Cardiac septum (tissue), 1 donor: ENCODE measurements at places on chromosomes 2 and 18. TPM values are rescaled to one million over a fixed set of nuclear protein-coding genes. Genes with fewer than 3 reads are reported as not detected.

- DNase-seq: no peak
These were observed 560.7 kb upstream of the CRIM1 start for GRCh38 chr2:35794796-35795450.

GRCh38 chr18:74493689-74494088, 2.5 kb upstream of the CNDP2 start:
- DNase-seq: no peak

The CFAP65 gene
- total RNA-seq: not detected

The CSRNP3 gene
- total RNA-seq: 2.9 TPM

The MPV17 gene
- 69.3 TPM for total RNA-seq

GRCh38 chr2:101064868-101065549, 62.9 kb downstream of the RPL31 start:
- DNase-seq: peak; percentile 24

DNA sequence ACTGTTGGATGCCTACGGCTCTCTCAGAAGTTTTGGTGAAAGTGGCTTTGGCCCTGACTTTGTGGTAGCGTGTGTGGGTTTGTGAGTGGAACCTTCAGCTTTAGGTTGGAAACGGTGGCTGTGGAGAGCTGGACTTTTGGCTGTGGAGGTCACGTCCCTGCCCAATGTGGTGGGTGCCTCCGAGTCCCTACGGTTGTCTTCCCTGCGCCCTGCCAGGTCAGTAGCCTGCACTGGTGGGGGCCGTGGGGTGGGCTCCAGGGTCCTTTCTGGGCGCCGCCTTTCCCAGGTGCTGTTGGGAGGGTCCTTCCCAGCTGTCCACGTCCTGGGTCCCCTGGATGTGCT, 11.1 kb downstream of the COLEC11 start:
- DNase-seq: no peak

DNA sequence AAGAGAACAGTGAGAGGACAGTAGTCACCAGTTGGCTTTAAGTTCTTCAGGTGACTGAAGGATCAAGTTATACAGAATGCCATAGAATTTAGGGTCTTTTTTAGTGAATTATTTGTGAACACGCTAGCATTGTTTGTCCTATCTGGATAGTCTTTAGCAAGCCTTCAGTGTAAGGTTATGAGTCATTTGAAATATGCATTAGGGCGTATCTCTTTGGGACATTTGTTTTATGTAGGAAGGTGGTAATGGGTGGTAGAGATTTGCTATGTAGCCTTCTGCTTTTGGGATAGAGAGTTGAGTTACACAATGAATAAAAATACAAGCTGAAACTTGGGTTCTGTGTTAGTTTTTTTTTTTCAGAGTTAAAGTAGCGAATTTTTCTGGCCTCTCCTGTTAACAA, 13.0 kb downstream of the ACTR2 start:
- DNase-seq: no peak

DNA sequence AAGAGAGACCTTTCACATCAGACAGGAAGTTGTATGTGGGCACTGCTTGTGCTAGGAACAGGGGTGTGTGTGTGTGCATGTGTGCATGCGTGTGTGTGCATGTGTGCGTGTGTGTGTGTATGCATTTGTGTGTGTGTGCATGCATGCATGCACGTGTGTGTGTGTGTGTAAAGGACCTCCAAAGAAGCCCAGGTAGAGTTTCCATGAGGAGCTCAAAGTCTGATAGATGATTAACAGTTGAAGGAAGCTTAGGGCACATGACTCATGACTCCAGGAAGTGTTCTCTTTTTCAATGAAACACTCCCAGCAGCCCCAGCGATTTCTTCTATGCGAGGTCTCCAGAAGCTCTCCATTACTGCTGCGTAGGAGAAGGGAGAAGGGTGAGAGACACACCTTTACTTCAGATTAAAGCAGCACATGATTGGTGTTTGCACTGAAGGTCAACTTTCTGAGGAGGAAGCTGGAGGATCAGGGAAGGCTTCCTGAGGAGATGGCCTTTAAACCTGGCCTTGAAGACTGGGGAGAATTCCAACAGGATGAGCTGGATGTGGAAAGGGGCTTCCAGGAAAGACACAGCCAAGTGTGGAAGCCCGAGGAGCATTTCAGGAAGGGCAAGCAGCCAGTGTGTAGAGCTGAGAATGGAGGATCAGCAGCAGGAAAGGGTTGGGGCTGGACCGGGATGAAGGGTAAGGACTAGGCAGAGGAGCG, 77.7 kb downstream of the SMAD4 start:
- DNase-seq: no peak

The PDE1A gene
- 9.6 TPM for total RNA-seq

The ZNF521 gene
- 15.4 TPM for total RNA-seq

DNA sequence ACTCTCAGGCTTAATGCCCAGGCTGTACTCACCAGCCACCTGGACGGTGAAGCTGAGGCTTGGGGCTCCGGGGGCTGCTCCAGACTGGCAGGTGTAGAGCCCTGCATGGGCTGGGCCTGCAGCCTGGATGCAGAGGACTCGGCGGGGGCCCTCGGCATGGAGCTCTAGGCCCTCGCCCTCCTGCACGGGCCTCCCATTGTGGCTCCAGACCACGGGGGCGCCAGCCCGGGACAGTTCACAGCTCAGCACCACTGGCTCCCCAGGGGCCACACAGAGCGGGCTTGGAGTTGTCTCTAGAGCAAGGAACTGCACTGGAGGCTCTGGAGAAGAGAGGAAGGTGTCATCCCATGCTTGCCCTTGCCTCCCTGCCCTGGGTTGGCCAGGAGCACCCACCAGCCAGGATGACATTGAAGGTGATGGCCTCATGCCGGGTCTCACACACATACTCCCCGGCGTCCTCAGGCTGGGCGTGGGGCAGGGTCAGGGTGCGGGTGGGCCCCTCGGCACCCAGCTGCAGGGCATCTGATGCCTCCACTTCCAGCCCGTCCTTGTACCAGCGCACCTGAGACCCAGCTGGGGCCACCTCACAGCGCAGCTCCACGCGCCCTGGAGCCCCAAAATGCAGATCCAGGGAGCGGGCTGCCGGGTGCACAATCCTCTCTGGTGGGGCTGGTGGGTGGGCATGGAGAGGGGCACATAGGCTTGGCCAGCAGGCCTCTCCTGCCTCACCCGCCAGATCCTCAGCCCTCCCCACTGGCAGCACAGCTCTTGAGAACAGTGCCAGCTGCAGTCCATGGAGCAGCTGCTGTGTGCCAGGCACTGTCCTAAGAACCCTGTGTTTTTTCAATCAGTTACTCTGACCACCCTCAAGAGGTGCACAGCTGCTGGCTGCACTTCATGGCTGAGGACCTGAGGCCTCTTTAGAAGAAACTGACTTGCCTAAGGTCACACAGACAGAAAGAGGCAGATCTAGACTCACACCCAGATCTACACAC, 13.3 kb downstream of the OBSL1 start:
- no peak for DNase-seq

The SERPINB4 gene
- not detected for total RNA-seq
